ENCODE measurements at places on chromosomes 11 and 22. TPM values are rescaled to one million over a fixed set of nuclear protein-coding genes. Genes with fewer than 3 reads are reported as not detected.

- H3K27ac ChIP-seq: no peak overlapping the region
- DNase-seq: no peak
- no peaks in the 10 kb centered on the region for H3K27me3 ChIP-seq
- no peaks in the 10 kb centered on the region for H3K36me3 ChIP-seq
- no peak overlapping the region for H3K4me3 ChIP-seq
- H3K4me1 ChIP-seq: no peaks in the 10 kb centered on the region
Measured at GRCh38 chr11:69377953-69378302, 84.0 kb downstream of the MYEOV start.

The NRGN gene
- 0.32 TPM for total RNA-seq

The CELF1 gene
- 71.6 TPM for total RNA-seq

The SAA4 gene
- total RNA-seq: not detected

DNA sequence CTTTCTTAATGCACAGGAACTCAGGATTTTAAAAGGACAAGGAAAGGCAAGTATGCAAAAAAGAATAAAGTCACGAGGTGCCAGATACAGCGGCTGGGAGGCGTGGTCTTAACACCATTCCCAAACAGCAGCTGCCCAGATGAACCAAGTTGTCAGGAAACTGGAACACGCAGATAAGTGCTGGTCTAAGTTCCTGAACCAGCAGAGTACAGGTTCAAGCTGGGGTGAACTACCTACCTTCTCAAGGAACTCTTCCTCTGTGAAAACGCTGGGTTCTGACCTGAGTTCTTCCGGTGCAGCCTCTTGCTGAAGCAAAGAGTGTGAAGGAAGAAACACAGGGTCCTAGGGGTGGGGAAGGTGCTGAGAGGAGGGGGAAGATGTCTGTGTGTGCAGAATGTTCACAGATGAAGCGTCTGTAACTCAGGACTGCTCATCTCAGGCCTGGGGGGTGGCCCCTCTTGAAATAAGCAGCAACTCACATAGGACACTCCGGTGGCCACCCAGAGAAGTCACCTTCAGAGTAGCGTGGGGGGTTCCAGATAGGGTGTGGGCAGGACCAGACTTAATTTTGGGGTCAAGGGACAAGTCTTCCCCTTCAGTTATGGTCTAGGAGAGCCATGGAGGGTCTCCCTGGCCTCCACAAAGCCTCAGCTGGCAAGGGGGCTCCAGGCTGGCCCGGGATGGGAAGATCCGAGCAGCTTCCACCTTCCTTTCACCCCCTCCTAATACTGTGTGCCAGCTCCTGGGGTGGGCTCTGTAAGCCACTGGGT, 3.2 kb downstream of the TPST2 start:
- H3K4me1 ChIP-seq: peaks cover 18% of the 10 kb centered on the region
- H3K27ac ChIP-seq: no peak overlapping the region

- H3K27me3 ChIP-seq: no peaks in the 10 kb centered on the region
- DNase-seq: no peak
- no peaks in the 10 kb centered on the region for H3K4me1 ChIP-seq
Measured at GRCh38 chr11:60457576-60457975, 1.9 kb downstream of the MS4A1 start.

- H3K36me3 ChIP-seq: no peaks in the 10 kb centered on the region
- H3K27ac ChIP-seq: no peak overlapping the region
- H3K27me3 ChIP-seq: no peaks in the 10 kb centered on the region
- no peak for DNase-seq
- H3K4me1 ChIP-seq: no peaks in the 10 kb centered on the region
Measured at GRCh38 chr22:49170053-49170452, 657.6 kb downstream of the BRD1 start.

The LRRC74B gene
- total RNA-seq: not detected

DNA sequence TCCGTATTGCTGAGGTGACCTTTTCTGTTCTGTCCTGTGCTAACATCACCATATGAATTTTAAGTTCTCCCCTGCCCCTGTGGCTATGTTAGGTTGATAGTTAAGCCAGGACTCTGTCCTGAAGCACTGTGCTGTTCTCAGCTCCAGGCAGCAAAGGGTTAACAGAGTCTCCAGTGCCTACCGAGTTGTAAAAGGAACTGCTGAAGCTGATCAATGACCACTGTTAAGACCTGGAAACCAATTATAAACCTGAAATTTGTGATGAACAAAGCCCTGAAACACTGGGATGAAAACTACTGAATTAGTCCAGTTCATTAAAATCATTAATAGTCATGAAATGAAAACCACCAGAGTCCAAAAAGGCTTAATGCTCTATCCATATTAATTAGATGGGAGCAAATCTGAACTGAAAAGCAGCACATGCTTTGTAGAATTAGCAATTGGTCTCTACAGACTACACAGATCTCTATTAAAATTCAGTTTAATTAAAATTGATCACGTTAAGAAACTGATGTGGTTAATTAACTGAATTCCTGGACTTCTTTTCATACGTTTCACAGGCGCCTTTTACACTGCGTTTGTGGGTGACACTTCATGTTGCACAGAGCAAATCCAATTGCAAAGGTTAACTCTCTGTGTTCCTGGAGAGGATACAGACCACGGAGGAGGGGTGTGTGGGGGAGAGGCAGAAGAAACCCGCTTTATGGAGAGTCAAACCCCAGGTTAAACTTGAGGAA, 188.5 kb upstream of the MPPED2 start:
- H3K4me3 ChIP-seq: no peak overlapping the region
- H3K36me3 ChIP-seq: no peaks in the 10 kb centered on the region

DNA sequence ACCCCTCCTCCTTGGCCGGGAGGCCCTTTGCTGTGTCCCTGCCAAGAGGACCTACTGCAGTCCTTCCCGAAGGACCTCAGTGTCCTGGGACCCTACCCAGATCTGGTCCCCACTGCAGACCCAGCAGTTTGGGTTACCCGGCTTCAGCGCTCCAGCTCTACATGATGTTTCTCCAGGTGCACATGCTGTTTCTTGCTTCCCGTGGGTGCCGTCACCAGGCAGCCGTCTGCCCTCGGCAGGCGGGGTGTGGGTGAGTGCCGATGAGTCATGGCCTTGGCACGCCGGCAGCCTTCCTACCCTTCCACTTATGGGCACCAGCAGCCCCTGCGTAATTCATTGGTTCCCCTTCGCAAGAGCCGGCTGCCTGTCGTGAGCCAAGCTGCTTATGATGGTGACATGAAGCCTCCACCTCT, 101.8 kb downstream of the BCR start:
- H3K36me3 ChIP-seq: no peaks in the 10 kb centered on the region
- DNase-seq: peak; percentile 82

GRCh38 chr22:32333769-32334659, 23.7 kb upstream of the RFPL3 start:
- H3K27me3 ChIP-seq: peaks cover 12% of the 10 kb centered on the region
- H3K27ac ChIP-seq: no peak overlapping the region
- H3K4me1 ChIP-seq: no peaks in the 10 kb centered on the region
- DNase-seq: no peak
- no peaks in the 10 kb centered on the region for H3K36me3 ChIP-seq

The IRAG1 gene
- 6.7 TPM for total RNA-seq

DNA sequence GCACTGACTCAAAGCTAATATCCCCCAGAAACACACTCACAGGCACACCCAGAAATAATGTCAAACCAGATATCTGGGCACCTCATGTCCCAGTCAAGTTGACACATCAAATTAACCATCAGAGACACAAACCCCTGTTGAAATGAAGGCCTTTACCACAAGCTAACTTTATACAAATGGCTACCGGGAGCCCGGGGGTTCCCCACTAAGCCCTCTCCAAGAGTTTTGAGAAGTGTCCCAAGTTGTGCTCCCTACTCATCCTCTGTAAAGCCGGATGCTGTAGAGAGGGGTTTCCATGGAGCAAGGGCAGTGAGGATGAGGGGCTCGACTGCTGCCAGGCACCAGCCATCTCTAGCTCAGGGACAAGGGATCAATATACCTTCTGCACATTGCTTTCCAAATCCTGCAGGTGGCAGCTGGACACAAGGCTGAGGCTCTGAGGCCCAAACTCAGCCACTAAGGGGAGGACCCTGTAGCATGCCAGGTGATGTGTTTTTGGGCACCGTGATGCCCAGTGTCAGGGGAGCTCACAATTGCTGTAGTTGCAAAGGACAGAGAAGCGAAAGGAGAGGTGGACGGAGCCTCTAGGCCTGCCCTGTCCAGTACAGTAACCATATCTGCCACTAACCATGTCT, 145.7 kb downstream of the TTC17 start:
- no peaks in the 10 kb centered on the region for H3K36me3 ChIP-seq
- H3K4me3 ChIP-seq: no peak overlapping the region
- H3K4me1 ChIP-seq: peaks cover 20% of the 10 kb centered on the region
- DNase-seq: peak; percentile 60
- H3K27ac ChIP-seq: no peak overlapping the region

DNA sequence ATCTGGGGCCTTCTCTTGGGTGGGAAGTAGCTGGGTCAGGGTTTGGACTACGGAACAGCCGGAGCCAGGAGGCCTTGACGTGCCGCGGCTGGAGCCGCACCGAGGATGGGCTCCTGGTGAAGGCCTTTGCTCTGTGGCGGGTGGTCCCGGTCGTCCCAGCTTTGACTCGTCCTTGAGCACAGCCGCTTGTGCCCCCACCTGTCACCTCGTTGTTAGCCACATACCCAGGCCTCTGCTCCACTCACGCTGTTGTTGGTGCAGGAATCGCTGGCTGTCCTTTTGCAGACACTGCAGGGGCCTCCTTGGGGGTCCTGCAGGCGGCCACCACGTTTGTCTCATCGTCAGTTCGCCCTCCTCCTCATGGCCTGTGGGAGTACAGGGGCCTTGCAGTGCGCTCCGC, 17.1 kb downstream of the PHRF1 start:
- no peak overlapping the region for H3K4me3 ChIP-seq
- no peak overlapping the region for H3K27ac ChIP-seq
- no peak for DNase-seq
- H3K27me3 ChIP-seq: no peaks in the 10 kb centered on the region

GRCh38 chr11:65530157-65530496, 5.2 kb downstream of the SCYL1 start:
- 0 out of 2 replicates have a peak, but pooled peaks cover 11% of the 10 kb centered on the region for H3K4me1 ChIP-seq
- no peaks in the 10 kb centered on the region for H3K27me3 ChIP-seq
- peaks cover 43% of the 10 kb centered on the region for H3K36me3 ChIP-seq
- no peak overlapping the region for H3K4me3 ChIP-seq
- no peak overlapping the region for H3K27ac ChIP-seq
- peak; percentile 23 for DNase-seq

DNA sequence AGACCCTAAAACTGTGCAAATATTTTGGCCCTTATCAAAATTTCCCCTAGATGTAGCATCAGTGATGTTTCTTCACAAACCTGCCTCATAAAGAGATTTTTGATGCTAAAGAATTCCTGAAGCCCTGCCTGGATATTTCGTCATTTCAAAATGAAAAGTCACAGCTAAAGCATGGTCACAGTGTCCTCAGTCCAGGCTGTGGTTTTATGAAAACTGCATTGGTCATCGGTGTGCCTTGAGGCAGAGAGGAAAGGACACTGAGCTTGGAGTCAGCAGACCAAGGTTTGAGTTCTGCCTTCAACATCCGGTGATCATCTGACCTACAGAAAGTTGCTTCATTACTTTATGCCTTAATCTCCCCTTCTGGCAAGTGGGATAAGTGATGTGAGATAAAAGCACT, 34.8 kb upstream of the ALKBH3 start:
- H3K4me1 ChIP-seq: no peaks in the 10 kb centered on the region
- no peak overlapping the region for H3K4me3 ChIP-seq
- peak; percentile 21 for DNase-seq

The CNGA4 gene
- not detected for total RNA-seq

The TMEM191B gene
- not detected for total RNA-seq

DNA sequence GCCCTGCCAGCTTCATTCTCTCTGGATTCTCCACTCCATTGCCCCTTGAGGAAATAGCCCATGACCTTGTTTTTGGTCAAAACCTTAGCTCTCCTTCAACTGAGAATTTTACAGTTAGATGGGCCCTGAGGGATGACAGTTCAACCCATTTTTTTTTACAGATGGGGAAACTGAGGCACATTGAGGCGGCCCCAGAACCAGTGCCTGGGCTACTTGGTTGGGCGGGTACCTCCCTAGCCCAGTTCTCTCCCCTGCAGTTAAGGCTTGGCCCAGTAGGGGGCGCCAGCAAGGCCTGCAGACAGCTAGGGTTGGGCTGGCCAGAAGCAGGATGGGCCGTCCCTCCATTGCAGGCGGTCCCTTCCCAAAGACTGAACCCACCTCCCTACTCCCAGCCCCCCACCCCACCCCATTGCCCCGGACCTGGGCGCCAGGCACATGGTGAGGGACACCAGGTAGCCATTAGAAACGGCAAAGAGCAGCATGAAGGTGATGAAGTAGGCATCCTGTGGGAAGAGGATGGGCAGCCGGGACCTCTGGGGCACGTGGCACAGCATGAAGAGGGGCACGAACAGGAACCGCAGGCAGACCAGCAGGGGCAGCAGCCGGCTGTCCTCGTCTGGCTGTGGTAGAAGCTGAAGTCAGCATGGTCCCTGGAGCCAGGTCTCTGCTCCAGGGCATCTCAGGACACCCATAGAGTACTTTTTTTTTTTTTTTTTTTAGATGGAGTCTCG, 7.6 kb downstream of the SLC29A2 start:
- no peak overlapping the region for H3K27ac ChIP-seq
- no peak overlapping the region for H3K4me3 ChIP-seq
- H3K36me3 ChIP-seq: no peaks in the 10 kb centered on the region
- H3K4me1 ChIP-seq: no peaks in the 10 kb centered on the region
- no peak for DNase-seq

The MRTFA gene
- total RNA-seq: 49.2 TPM

The NPAS4 gene
- total RNA-seq: not detected

The SORL1 gene
- total RNA-seq: 0.76 TPM
